ENCODE measurements at places on chromosomes 5 and 9.

- no peak for DNase-seq
Observed at GRCh38 chr9:100999906-101000544, 28.5 kb upstream of the PLPPR1 start.

DNA sequence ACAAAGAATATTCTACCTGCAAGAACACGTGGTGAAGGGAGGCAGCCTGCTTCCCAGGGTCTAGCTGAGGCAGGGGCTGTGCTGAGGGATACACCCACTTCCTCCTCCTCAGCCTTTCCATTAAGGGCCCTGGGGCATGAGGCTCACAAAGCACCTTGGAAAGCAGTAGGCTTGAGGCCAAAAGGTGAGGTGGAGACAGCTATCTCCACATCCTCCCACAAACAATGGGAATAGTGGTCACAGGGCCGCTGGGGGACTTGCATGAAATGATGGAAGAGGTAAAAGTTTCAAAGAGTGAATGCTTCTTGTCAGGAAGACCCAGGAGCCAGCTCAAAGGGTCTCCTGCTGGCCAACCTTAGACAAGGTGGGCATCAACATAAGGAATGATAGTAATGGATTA, 207.9 kb downstream of the CDK5RAP2 start:
- DNase-seq = no peak

DNA sequence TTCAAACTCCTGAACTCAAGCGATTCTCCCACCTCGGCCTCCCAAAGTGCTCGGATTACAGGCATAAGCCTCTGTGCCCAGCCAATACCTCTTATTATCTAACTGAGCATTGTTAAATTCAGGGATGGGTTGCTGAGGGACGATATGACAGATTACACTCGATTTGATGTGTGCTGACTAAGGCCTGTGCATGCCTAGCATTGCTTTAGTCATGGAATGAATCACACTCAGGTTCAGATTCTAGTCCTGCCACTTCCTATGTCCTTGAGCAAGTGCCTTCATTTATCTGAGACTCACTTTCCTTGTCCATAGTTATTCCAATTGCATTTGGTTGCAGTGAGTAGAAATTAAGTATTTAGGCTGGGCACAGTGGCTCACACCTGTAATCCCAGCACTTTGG, 19.5 kb downstream of the THBS4 start:
- no peak for DNase-seq

GRCh38 chr5:8843771-8844170, 702.1 kb downstream of the SEMA5A start:
- no peak for DNase-seq

DNA sequence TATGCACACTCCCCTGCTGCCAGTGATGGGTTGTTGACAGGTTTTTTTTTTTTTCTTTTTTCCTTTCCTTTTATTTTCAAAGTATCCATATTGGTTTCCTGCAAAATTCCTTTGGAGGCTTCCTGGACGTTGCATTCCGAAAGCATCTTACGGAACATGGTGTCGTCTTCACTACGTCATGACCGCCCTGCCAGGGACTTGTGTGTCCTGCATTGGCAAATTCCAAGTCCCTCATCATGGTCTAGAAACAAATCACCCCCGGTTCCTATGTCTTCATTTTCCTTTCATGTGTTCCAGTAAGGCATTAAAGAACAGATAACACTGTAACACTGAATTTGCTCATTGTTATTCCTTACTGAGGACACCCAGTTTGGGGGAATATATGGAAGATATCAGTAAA, 35.0 kb upstream of the ADAMTSL1 start:
- no peak for DNase-seq

- DNase-seq = no peak
Observed at GRCh38 chr9:37994639-37995347, 74.2 kb downstream of the SHB start.

DNA sequence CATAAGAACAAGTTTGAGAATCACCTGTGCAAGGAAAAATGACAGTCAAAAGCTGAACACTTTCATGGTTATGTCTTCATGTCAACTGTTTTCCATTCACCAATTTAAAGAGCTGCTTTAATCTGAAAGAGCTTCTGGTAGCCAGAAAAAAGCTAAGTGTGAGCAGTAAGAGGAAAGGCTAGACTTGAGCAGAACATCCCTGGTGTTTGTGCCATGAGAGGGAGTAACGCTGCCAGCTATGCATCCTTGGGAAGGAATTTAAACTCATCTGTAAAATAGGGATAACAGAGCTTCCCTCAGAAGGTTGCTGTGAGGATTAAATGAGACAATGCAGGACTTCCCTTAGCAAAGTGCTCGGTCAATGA, 193.7 kb downstream of the MAPKAP1 start:
- DNase-seq = no peak

GRCh38 chr5:72129725-72130124, 22.4 kb downstream of the MAP1B start:
- DNase-seq = no peak

DNA sequence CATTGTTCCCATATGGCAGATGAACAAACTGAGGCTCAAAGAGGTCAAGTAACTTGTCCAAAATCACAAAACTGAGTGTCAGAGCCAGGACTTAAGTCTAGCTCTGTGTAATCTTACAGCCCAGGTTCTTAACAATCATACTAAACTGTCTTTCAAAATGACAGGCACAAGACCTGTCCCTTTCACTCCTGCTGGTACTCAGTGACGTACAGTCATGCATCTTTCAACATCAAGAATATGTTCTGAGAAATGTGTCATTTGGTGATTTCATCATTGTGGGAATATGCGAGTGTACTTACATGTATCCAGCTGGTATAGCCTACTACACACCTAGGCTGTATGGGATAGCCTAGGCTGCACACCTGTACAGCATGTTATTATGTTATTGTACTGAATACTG, 646.8 kb upstream of the WWC1 start:
- no peak for DNase-seq

- DNase-seq = no peak
Observed at GRCh38 chr9:123350590-123351310, 5.2 kb upstream of the CRB2 start.

GRCh38 chr5:9564752-9565151, 18.9 kb upstream of the SEMA5A start:
- no peak for DNase-seq

GRCh38 chr9:76605321-76605900, 146.4 kb downstream of the GCNT1 start:
- DNase-seq = no peak

- no peak for DNase-seq
Observed at GRCh38 chr5:143596824-143597223, 193.3 kb upstream of the NR3C1 start.

- no peak for DNase-seq
Observed at GRCh38 chr5:123012321-123012720, 24.2 kb downstream of the PPIC start.

DNA sequence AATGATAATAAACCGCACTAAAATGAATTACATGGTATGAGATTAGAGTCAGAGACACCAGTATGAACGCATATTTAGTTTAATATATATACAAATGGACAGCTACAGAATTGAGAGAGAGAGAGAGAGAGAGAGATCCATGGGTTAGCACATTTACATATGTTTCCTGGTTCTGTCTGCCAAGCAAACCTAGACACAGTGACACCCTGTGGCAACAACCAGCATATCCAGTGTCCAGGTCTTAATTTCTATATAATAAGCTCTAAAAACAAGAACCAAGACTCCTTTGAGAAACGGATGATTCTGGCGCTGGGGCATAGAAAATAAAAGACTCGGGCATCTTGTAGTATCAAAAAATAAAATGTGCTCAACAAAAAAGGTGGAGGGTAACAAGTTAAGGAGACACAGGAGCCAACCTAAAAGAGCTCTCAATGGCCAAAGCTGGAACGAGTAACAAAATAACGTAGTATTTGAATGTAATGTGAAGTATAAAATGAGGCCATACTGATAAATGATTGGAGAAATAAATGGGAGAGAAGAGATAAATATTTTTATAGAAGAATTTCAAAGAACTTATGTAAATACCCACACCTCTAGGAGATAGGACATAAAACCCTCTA, 84.5 kb downstream of the RFX3 start:
- DNase-seq = peak; percentile 60

GRCh38 chr9:71544464-71544863, 223.8 kb downstream of the CEMIP2 start:
- DNase-seq = no peak

DNA sequence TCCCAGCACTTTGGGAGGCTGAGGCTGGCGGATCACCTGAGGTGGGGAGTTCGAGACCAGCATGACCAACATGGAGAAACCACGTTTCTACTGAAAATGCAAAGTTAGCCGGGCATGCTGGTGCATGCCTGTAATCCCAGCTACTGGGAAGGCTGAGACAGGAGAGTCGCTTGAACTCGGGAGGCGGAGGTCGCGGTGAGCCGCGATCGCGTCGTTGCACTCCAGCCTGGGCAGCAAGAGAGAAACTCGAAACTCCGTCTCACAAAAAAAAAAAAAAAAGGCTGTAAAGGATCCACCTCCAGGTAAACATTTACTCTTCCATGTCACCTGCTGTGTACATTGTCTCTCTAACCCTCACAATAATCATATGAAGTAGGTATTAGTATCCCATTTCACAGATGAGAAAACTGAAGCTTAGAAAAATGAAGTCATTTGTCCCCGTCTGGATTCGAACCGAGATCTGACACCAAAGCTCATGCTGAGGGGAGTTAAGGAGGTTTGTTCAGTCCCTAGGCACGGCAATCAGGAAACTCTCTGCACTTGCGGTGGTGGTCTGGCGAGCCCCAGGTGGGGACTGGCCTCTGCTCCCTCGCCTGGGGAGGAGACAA, 494 bp upstream of the DOCK2 start:
- no peak for DNase-seq

DNA sequence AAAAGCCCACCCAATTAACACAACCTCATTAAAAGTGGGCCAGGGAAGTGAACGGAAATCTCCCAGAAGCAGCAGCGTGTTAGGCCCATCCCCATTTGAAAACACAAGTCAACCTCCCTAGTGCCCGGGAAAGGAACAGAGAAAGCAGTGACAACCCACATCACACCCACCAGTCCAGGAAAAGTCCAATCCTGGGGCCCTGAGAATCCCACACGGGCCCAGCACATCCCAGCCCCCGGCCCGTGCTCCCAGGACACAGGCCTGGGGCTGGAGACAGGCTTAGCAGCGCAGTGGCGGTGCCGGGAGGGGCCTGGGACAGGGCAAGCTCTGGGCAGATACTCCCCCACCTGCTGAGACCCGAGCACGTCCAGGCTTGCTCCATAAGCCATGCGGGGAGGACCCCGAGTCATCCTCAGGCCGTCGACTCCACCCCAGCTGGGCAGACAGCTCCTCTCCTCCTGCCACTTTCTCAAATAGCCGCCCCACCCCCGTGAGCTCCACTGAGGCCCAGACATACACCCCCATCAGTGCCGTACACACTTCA, 101.0 kb downstream of the KCNT1 start:
- no peak for DNase-seq

- DNase-seq = no peak
Observed at GRCh38 chr5:65338606-65339151, 143.0 kb downstream of the ADAMTS6 start.

DNA sequence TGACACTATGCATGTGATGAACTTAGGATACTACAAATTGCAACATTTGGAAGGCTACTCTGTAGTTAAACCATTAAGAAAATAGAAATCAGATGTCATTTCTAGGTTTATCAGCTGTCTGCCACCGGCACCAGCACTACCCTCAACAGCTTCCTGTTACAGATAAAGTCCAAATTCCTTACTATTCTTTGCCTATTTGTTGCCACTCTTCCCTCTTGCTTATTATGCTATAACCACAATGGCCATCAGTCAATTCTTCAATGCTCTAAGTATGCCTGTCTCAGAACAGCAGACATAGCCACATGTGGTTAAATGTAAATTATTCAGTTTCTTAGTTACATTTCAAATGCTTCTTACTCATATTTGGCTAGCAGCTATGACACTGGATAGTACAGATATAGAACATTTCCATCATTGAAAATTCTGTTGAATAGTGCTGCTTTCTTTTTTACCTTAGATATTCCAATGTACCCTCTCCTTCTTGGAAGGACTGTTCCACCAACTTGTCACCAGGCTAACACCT, 21.0 kb downstream of the DHX29 start:
- DNase-seq = no peak

GRCh38 chr5:96629774-96630173, 32.4 kb upstream of the CAST start:
- DNase-seq = no peak

DNA sequence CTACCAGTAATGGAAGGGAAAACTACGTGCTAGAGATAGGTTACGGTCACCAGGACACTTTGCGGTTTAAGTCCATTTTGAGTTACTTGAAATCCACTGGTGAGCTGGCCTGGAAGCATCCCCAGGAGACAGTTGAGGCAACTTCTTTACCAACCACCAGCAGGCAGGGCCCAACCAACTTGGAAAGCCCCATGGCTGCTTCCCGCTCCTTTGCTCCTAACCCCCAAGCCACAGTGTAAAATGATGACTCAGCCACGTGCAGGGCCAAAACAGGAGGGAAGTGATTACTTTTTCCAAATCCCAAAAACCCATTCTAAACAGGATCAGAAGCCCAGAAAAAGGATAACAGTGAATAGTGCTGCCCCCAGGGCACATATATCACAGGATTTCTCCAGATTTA, 87.4 kb downstream of the PAX5 start:
- no peak for DNase-seq

DNA sequence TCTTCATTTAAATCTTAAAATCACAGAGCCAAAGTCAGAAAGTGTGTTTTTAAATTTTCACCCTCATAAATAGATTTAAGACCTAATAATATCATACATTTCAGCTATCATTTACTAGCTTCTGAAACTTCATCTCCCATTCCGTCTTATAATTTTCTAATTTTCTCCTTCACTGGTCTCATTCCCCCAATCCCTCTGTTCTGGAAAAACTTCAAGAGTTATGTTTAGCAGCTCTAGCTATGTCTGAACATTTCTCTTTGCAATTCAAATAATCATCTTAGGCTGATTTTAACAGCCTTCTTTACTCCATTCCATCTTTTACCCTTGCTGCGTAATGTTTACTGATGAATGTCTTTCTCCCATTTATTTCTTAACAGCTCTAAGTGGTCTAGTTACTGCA, 192.4 kb downstream of the SLF1 start:
- DNase-seq = no peak

DNA sequence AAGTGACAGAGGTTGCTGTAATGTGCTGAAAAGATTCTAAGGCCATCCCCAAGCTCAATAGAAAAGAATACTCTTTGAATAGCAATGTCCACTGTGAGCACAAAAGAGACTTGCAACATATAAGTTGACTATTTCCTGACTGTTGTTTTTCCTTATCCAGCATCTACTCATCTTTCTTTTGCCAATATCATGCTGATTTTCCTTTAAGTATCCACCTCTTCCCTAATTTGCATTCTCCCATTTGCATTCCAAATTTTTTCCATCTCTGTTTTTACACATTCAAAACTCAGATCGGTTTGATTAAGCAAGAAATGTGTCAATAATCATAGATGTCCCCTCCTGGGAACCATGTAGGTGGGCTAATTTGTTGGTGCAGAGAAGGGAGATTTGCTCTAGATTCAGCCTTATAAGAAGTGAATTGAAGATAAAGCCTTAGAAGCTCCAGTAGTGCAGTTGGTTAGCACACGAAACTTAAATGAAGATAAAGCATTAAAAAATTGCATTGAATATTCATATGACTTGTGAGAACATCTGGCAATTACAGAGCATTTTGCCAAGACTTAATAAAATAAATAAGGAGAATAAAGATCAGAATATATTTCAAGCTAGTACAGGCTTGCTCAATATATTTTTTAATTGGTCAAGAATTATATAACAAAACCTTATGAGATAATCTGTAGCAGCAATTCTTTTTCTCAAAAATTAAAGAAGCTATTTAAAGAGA, 267.6 kb downstream of the TMEM167A start:
- no peak for DNase-seq

GRCh38 chr9:32703635-32704034, 68.2 kb upstream of the TAF1L start:
- DNase-seq = no peak
